ENCODE measurements at places on chromosomes 12 and 14. TPM values are rescaled to one million over a fixed set of nuclear protein-coding genes. Genes with fewer than 3 reads are reported as not detected.
A peak's percentile ranks its signal among the peaks of the same experiment; 100 is the strongest.

The VAMP1 gene
- total RNA-seq, result 3.1 TPM

The OAS2 gene
- total RNA-seq, result 0.64 TPM

DNA sequence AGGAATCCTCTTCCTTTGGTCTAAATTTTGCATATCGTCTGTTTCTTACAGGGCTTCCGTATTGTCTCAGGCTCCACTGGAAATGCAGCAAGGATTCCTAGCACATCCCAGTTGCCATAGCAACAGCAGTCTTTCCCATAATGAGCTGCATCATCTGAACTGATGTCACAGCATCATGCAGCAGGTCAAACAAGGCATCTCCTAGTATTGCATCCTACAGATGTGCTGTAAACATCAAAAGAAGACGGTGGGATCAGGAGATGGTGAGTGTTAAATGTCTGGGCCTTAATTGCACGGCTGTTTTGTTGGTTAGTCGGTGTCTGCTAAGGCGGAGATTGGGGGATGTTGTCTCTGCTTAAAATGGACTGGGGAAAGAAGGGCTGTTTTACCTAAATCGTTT lies at the start of gene AKAP6:
TSS of gene AKAP6 (plus strand) at position 153 of the 400 bp plus-strand sequence. CDS start 104,196 bp downstream, outside the sequence.
- DNase-seq, result no peak

GRCh38 chr14:78737601-78738000 lies 567.4 kb downstream of the NRXN3 start:
- DNase-seq, result no peak

DNA sequence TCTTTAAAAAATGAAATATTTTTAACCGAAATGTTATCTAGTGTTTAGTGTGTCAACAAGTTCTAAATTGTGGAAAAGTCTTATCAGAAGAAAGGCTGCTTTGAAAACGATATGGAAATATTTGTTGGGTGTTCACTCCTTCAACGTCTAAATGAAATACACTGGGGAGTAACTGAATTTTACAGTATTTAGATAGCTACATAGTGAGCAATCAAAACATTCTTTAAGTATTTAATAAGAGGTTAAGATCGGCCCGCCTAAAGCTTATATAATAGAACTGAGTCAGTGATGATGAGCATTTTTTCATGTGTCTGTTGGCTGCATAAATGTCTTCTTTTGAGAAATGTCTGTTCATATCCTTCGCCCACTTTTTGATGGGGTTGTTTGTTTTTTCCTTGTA lies 228.3 kb downstream of the RAD51B start:
- DNase-seq, result peak; percentile 61

- DNase-seq, result peak; percentile 27
Observed at GRCh38 chr14:69803753-69804152, 6.7 kb upstream of the SLC10A1 start.

The PLXNC1 gene
- under 0.01 TPM for total RNA-seq

DNA sequence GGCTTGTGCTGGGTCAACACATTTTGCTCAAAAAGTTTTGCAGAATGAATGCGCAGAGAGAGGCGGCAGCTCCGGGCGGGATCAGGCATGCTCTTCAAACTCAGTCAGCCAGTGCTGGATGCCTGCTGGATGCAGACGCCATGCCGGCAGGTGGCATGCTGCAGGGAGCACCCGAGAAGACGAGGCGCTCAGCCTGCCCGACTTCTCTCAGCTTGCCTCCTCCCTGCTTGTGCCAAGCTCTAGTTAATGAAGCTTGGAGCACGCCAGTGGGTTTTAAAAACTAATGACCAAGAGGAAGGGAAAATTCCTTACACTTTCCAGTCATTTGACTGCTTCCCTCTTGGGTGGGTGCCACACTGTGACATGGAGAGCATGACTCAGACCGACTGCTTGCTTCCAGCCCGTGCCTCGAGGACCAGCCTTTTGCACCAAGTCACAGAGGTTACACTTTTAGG lies 39.8 kb downstream of the SLC24A4 start:
- DNase-seq, result no peak

- DNase-seq, result no peak
Observed at GRCh38 chr12:94730847-94731246, 80.5 kb upstream of the TMCC3 start.

DNA sequence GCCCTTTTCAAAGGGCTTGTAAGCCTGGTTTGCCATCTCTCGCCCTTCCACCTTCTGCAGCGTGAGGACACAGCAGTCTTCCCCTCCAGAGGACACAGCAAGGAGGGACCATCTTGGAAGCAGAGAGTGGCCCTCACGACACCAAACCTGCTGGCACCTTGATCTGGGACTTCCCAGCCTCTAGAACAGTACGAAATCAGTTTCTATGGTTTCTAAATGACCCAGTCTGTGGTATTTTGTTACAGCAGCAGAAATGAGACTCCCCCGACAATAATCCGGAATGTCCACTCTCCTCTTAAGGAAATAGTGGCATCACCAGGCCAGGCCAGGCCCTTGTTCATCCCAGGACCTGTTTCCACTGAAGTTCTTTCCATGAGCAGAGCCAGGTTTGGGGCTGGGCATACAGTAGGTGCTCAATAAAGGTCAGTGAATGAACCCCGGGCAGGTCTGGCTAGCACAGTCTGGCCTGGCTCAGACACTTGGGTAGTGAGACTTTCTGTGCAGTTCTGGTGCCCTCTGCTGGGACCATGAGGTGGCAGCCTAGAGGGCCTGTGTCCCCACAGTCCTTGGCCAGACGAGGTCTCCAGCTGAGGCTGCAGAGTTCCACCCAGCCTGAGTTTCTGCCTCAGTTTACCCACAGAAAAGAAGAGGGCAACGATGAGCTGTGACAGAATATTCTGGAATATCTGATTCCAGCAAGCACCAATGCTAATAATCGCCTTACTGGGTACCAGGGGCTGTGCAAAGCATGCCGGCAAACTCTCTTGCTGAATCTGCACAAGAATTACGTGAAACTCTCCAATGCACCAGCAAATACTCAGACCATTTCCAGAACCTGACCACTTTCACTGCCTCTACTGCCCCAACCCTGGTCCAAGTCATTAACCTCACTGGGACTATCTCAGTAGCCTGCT lies 14.0 kb downstream of the ABCB9 start:
- peak; percentile 64 for DNase-seq

GRCh38 chr12:49672301-49673217 lies 34.6 kb downstream of the FMNL3 start:
- no peak for DNase-seq

DNA sequence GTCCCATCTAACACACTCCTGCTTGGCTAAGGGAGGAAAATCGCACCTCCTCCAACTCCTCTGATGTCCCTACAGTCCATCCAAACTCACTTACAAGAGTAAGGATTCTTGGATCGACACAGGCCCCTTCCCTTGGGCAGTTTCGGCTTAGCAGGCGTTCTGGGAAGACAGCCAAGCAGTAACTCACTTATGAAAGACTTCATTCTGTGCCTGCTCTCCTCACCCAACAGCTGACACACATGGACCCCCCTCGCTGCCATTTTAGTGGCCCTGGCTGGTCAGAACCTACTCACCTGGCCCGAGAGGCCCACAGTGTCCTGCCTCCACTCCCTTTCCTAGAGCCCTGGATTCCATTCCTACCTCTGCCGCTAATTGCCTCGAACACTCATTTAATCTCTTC lies 52.3 kb upstream of the BCL2L14 start:
- peak; percentile 29 for DNase-seq

The SYCP3 gene
- total RNA-seq, result under 0.01 TPM

The LRRIQ1 gene
- under 0.01 TPM for total RNA-seq

The FOXJ2 gene
- total RNA-seq, result 5.1 TPM

- no peak for DNase-seq
Observed at GRCh38 chr12:113891739-113892520, 74.2 kb downstream of the RBM19 start.

DNA sequence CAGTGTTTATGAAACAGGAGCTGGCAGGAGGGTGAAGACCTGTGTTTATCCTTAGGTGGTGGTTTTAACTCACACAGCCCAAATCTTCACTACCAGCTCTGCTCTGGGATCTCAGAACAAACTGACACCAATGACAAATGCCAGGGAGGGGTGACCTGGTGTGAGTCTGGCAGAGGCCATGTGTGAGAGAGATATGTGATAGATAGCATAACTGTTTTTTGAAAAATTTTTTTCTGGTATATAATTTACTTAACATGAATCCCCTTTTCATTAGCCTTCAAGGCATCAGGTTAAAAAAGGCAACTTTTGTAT lies 51.5 kb downstream of the SLC38A4 start:
- no peak for DNase-seq

DNA sequence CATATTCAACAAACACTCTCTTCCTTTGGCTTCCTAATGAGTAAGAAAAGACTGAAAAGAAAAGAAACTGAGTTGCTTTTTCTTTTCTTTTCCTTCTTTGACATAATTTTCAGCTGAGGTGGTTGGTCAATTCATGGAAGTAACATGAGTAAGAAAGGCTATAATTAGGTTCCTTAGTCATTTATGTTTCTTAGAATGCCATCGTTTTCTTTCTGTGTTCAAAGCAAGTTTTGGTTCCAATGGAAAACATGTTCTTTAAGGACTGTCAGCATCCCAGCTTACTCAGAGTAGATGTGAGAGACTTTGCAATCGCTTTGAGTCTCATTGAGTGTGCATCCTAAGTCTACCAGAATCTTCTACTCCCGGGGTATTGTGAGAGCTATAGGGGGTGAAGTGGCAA lies 882.4 kb downstream of the DIO2 start:
- peak; percentile 9 for DNase-seq
